CD4-positive, alpha-beta T cell treated with Interleukin-2 at 100 ng/mL for 4 hours (primary cell): ENCODE measurements at places on chromosomes 2 and 18.

DNA sequence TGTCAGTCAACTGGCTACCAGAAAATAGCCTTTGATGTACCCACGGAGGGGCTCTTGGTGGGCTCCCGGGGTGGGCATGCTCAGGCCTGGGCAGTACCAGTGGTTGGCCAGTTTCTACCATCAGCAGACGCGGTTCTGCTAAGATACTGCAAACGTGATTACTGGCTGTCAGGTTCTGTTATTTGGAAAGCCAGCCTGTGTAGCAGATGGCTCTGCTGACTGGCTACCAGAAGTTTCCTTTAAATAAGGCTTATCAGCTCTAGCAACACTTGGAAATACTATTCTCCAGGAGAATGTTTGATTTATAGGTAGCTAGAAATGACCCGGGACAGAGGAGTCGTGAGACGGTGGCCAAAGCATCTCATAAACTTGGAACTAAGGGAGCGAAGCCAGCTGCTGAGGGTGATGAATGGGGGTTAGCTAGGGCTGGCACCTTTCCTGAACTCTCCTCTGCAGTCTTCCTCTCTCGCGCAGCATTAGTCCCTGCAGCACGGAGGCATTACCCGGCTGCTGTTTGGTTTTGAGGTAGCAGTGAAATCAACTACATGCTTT is 171.9 kb downstream of the AGAP1 start:
- no peak for DNase-seq

GRCh38 chr2:50596515-50596914 is 435.4 kb downstream of the NRXN1 start:
- DNase-seq, result no peak

GRCh38 chr2:144350151-144350802 is 169.6 kb downstream of the ZEB2 start:
- DNase-seq, result no peak

DNA sequence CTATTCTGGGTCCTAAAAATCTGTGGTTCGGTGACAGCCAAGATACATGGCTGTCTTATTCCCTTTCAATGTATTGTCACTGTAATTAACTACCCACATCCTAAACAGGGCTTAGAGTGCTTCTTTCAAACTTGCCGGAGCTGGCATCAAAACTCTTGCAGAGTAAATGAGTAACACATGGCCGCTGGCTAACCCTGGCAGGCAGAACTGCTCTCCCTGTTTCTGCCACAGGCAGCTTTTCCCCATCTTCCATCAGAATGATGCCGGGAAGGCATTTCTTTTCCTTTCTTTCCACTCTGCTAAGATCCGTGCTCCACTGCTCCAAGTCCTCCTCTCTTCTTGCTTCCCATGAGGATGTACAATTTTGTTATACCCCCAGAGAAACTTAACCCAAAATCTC is 54.8 kb upstream of the PTPRM start:
- no peak for DNase-seq

DNA sequence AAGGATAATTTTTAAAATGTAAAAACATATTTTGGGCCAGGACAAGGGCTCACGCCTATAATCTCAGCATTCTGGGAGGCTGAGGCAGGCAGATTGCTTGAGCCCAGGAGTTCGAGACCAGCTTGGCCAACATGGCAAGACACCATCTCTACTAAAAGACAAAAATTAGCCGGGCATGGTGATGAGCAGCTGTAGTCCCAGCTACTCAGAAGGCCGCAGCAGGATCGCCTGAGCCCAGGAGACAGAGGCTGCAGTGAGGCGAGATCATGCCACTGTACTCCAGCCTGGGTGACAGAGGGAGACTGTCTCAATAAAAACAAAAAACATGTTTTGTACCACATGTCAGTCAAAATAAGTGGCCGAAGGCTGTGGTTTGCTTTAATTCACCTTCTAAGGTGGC is 122.5 kb downstream of the HDAC4 start:
- no peak for DNase-seq

- DNase-seq, result no peak
Observed at GRCh38 chr2:180203972-180204371, 196.9 kb upstream of the CWC22 start.

- DNase-seq, result no peak
Observed at GRCh38 chr2:217751192-217751591, 251.6 kb downstream of the TNS1 start.

DNA sequence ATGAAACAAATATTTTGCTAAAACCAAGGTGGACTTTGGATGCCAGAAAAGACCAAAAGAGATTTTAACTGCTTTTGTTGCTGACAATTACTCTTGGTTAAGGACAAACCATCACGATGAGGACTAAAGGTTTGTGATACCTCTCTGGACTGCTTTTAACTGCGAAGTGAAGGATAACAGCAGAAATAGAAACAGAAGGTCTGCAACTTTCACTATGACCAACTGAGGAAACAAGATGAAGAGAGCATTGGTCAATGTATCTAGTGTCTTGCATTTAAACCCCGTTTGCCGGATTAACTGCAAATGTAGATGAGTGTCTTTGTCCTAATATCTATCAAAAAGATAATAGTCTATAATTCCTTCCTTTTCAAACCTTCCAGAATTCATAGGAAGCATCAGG is 541.7 kb downstream of the ERBB4 start:
- DNase-seq, result no peak

DNA sequence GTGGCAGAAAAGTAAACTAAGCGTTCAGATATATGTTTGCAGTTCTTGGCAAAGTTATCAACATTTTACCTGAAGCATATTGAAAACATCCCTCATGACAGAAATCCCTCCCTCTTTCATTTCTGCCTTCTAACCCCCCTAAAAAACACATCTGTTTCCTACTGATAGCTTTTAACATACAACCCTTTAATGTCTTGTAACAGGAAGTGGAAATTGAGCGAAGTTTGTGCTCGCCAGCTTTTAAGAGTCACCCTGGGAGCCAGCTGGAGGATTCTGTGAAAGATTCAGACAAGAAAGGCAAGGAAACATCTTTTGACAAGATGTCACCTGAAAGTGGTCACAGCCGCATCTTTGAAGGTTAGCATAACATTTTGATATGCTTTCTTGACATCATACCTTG is 247.4 kb downstream of the XIRP2 start:
- DNase-seq, result no peak

DNA sequence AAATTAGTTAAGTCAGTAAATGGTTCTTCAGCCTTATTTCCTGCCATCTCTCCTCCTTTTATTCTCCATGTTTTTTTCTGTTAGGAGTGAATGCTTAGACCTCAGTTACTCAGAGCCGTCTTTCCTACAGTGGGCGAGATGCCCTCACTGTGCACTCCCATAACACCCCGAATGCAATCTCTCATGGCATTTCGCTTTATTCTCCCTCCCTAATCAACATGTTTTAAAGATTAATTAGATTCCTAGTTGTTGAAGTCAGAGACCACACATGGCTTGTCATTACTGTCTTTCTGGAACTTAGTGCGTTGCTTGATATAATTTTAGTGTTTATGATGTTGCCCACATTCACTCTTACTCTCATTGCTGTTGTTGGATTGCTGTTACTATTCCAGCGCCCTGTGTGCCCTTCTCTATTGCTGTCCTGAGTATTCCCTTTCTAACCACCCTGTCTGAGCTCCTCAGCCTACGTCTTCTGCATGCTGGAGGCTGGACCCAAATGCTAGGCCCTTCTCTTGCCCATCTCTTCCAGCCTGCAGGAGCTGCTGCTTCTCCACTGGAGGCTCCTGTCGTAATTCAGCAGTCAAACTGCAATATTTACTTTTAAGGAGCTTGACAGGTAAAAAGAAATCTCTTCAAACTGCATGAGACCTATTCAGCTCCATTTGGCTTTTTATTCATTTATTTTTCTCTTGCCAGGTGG is 99.3 kb downstream of the MAP2 start:
- DNase-seq, result no peak

DNA sequence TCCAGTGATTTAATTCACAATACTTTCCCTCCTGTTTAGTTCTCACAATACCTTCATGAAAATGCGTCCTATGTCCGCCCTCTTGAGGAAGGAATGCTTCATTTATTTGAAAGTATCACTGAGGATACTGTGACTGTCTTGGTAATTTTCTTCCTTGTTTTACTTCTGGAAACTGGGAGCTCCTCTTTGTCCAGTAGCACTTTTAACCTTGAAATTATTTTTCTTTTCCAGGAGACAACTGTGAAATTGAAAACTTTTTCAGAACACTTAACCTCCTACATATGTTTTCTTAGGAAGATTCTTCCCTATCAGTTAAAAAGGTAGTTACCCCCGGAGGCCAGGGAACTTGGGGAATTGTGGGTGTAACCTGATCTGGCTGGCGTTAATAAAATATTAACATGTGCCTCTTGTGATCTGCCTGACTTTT is 58.9 kb upstream of the STON1 start:
- no peak for DNase-seq

GRCh38 chr2:74077636-74078035 is 70.1 kb downstream of the BOLA3 start:
- DNase-seq, result no peak

GRCh38 chr2:183244300-183244844 is 120.1 kb downstream of the NUP35 start:
- DNase-seq, result no peak

DNA sequence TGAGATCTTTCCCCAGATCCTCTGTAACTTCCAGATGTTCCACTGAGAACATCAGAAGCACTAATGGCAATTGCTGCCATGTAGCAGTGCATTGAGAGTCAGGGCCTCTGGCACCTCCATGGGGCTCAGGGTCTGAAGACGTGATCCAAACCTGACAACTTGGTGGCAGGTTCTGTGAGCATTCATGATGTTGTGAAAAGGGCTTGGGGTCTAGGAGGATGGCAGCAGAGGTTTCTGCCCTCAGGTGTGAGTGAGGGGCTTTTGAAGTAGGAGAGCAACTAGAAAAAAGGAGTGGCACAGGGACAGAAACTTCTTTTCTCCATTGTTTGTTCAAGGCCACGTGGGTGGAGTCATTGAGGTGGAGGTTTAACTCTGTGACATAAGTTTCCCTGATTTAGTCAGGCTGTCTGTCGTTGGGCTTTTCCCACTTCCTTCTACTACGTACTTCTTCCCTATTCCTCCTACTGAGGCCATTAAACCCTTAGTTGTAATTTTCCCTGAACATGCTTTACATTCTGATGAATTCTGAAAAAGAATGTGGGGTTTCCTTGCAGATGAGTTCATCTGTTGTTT is 13.1 kb downstream of the CFLAR start:
- DNase-seq, result peak; percentile 71

GRCh38 chr18:32160547-32160946 is 29.3 kb upstream of the MEP1B start:
- no peak for DNase-seq

GRCh38 chr2:172804423-172804822 is 68.8 kb downstream of the RAPGEF4 start:
- DNase-seq, result no peak
